ENCODE measurements at places on chromosomes 3 and 15.
A peak's percentile ranks its signal among the peaks of the same experiment; 100 is the strongest.

DNA sequence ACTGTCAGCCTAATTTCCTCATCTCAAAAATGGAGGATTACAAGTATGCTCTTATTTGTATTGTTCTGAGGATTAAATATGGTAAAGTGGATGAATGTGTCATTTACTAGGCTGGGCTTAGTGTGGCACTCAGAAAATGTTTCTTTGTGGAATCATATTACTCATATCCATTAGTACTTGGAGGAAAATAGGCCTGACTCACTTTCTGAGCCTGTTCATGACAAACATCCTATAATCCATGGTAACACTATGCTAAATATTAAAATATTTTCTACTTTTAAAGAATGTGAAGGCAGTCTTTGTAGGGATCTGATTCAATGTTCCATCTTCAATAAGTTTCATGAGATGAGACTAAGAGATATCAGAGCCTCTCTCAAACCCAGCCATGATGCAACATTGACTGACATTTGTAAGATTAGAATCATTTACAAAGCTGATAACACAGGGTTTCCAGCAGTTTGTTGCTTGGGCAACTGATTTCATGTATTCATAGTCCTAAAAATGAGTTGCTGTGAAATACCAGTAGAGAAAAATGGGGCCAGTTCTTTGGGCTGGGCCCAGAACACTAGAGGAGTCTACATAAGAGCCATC is 1048.5 kb downstream of the NTRK3 start:
- no peak for DNase-seq

DNA sequence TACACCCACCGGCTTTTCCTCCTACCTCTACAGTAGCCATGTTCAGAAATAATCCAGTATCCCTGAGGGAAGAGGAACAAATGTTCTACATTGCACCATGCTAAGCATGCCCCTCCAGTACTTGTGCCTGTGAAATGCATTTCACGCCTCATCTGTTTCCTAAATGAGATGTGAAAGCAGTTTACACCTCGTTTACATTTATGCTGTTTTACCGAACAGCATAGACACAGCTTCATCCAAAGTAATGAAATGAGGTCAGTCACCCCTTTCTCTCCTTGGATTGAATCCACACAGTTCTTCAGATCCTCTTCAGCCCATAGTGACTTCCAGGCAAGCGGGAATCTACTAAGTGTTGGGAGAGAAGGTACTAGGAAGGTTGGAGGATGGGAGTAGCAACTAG is 514.3 kb downstream of the PDCD6IP start:
- no peak for DNase-seq

DNA sequence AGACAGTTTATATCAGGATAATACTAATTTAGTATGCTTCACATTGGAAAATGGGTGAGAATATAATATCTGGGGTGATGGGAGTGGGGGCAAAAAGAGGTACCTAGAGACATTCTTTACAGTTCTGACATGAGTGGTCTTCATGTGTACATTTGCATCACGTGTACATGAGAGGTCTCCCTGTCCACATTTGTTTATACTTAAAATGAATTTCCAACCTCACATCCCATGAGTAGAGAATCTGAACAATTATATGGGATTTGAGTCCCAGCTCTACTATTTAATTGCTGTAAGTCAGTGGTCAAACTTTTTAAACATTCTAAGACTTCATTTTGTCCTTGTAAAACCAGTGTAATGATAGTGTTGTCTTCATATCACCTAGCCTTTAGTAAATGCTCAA is 408.4 kb downstream of the NAALADL2 start:
- DNase-seq, result no peak

- DNase-seq, result no peak
Measured at GRCh38 chr3:9071936-9072666, 108.8 kb upstream of the RAD18 start.

GRCh38 chr15:92979011-92979701 is 79.0 kb downstream of the CHD2 start:
- no peak for DNase-seq

- DNase-seq, result no peak
Measured at GRCh38 chr15:74220475-74221248, 15.5 kb upstream of the CCDC33 start.

GRCh38 chr3:187744169-187745151 is 808 bp downstream of the BCL6 start:
- DNase-seq, result peak; percentile 82

DNA sequence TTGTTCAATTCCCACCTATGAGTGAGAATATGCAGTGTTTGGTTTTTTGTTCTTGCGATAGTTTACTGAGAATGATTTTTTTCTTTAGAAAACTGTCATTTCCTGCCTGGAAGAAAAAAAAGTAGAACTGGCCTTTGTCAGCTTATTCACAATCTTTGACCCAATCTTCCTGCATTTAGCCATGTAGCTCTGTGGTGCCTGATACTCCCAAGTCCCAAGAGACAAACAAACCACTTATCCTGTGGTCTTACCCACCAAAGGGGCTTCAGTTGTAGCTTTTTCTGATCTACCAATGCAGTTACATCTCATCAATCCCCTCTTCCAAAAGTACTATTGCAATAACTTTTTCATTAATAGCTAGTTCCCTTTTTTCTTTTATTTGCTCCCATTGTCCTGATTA is 444.6 kb downstream of the GRM7 start:
- DNase-seq, result no peak

- DNase-seq, result no peak
Measured at GRCh38 chr3:150913133-150913922, 8.1 kb upstream of the MINDY4B start.

- DNase-seq, result peak; percentile 69
Measured at GRCh38 chr15:91055548-91056331, 33.3 kb upstream of the VPS33B start.

DNA sequence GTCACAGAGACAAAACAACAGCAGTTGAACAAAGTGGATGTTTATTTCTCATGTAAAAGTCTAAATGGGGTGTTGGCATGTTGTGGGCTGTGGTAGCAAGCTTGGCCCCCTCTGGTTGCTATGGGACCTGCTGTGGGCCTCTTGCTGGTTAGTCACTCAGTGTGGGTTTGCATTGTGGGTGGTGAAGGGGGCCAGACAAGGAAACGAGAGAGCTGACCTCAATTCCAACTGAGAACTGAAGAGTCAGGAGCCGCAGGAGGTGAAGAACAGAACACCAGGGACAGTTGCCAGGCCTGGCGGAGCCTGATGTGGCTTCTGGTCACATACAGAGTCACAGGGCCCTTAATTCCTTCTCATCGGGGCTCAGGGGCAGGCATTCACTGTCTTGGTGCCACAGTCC is 1.9 kb upstream of the ADPGK start:
- no peak for DNase-seq

- no peak for DNase-seq
Measured at GRCh38 chr15:40911141-40911540, 16.9 kb downstream of the VPS18 start.

DNA sequence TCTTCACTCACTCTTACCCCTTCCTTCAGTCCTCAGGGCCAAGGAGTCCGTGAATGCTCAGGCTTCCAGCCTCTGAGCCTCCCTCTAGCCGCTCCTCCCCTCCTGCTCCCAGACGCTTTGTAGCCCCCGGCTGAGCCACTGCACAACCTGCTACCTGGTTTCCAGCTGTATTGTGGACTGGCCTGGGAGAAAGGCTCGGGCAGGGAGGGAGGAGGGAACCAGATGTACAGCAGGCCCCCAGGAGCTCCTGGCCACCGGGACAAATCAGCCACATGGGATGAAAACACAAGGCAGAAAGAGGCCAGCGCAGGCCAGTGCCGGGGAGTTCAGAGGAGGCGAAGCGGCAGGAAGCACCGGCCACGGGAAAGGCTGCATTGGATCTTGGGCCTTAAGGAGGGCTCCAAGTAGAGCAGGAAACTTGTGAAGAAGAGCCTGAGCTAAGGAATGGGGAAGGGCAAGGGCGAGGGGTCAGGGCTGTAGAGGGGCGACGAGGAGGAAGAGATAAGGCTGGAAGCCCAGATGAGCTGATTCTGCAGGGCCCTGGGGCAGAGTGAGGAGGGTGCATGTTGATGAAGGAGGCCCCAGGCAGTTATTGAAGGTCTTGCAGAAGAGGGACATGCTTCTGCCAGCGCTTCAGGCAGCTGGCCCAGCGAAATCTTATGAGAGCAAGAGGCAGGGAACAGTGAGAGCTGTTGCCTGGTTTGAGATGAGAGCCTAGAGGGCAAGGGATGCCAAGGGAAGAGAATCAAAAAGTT is 14.3 kb downstream of the CPN2 start:
- DNase-seq, result no peak

GRCh38 chr15:63540449-63540848 is 36.1 kb downstream of the USP3 start:
- DNase-seq, result no peak

- no peak for DNase-seq
Measured at GRCh38 chr15:38069511-38070011, 135.1 kb downstream of the TMCO5A start.

GRCh38 chr3:134009345-134010000 is 20.3 kb downstream of the SLCO2A1 start:
- DNase-seq, result no peak

DNA sequence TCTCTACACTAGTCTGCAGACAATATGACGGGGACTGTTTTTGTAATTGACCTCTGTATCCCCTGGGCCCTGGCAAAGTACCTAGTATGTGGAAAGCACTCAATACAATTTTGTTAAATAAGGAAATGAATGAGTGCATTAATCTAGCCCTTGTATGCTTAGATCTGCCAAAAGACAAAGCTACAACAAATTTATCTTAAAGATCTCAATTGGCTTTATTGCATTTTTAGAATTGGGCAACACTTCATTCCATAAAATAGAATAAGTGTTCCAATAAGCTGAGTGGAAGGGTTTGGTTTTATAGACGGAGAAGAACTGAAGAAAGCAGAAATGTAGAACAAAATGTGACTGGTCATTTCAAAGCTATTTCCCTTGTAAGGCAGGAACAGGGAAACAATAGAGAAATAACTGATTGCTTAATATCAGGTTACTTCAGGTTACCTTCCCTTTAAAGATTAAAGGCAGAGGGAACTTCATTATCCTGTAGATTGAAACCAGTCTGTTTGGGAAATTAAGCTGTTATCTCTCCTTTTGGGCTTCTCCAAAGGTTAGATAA is 108.3 kb upstream of the MME start:
- no peak for DNase-seq

DNA sequence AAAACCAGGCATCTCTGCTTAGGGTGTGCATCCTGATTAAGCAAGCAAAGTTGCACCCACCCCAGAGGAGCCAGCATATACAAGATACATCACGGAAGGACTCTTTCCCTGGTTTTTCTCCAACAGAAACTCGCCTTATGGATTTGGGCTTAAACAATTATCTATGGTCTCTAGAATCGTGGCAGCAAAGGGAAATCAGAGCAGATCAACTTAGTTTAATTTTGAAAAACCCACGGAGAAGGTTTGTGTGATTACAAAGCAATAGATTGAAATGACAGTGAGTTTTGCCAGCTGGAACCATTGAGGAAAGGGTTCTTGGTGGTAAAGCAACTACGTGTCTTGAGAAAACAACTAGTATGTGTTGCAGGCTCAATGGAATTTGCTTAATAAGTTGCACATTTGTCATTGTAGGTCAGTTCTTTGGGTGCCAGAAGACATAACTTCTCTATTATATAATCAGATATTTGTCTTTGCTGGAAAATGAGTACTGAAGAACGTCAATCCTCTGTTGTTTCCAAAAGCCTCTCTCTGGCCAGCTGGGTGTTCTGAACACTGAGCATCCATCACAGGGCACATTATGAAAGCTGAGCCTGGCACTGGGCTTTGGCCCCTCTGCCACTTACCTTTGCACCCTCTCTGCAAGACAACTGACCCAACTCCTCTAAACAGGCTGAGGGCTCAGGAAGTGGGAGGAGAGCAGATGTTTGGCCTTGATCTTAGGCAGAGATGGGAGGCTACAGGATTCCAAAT is 75.7 kb upstream of the FBN1 start:
- DNase-seq, result no peak

GRCh38 chr15:80635953-80636352 is 59.2 kb upstream of the ABHD17C start:
- no peak for DNase-seq

DNA sequence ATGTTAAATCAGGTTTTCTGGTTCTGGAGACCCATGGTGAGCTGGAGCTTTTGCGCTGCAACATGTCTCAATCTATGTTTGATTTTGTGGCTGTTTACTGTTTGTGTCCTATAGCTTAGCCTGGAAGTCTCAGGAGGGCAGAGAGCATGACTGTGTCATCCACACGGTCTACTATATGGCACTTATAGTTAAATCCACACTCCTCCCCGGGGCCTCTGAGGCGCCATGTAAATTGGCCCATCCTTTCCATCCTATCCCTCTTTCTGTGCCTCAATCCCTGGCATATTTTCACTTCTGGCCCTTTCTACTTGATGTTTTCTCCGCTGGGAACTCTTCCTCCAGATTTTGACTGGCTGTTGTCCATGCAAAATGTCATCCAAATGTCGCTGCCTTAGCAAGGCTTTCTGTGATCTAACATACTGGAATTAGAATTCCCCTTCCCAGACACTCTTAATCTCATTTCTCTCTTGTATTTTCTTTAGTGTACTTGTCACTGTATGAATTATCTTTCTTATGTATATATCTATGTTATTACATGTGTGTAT is 560.8 kb upstream of the RGMA start:
- no peak for DNase-seq

DNA sequence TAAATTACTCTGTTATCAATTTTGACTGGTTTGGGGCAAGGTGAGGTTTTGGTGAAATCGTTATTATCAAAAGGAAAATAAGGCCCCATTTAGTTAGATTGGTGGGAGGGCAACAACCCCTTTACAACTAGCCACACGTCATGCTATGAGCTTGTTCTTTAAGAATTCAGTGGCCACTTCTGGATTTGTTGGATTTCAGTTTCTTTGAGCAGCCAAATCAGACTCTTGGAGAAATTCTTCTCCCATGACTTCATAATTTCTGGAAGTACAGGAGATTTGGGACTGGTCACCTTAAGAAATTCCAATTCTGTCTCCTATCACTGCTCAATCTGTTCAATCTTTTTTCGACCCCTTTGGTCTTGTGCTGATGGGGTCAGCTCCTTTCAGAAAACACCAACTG is 14.8 kb upstream of the WNT5A start:
- DNase-seq, result no peak

DNA sequence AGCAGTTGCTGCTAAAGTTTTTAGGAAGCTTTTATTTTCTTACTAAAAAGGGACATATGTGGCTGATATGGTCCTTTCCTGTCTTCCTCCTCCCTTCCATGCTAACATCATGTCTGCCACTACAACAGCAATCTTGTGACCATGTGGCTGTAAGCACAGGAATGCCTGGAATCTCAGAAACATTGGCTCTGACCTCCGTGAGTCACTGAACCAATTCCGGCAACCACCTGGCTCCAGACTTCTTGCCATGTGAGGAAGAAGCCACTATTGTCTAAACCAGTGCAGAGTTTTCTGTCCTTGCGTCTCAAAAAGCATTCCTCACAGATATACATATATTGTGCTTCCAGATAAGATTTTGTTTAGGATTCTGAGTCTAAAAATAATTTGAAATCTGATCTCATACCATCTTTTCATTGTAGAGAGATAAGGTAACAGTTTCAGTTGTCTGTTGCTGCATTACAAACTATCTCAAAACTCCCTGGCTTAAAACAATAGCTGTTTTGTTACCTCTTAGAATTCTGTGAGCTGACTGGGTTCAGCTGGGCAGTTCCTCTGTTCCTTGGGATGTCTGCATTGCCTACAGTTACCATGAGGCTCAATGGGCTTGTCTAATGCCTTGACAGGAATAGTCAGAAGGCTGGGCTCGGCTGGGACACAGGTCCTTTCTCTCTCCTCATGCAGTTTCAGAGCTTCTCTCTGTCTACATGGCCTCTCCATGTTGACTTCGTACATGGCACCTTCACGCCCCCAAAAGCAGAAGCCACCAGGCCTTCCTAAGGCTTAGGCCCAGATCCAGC is 77.3 kb upstream of the MAGI1 start:
- no peak for DNase-seq
